ENCODE measurements at places on chromosomes 4 and X. TPM values are rescaled to one million over a fixed set of nuclear protein-coding genes. Genes with fewer than 3 reads are reported as not detected.

DNA sequence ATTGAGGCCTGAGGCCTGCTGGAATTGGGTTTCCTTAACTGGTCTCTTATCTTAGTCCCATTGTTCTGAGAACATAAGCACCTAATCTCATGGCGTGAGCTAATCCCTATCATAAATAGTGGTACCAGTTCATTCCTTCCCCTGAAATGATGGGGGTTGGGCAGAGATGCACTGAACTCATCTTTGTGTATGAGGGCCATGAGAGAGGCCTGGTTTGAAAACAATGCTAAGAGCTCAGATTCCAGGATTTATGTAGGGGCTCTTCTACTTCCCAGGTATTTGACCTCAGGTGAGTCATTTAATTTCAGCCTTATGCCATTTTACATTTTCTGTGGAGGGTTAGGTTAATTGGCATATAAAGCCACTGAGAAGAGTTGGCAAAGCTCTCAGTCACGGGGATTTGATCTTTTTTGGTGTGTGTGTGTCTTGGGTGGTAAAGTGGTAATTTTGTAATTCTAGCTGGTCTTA, 4.4 kb downstream of the RBM3 start:
- no peak for DNase-seq

- peak; percentile 87 for DNase-seq
Measured at GRCh38 chr4:144666539-144667175, 20.7 kb downstream of the HHIP start.

- DNase-seq, result no peak
Measured at GRCh38 chr4:142961866-142962265, 115.8 kb upstream of the INPP4B start.

DNA sequence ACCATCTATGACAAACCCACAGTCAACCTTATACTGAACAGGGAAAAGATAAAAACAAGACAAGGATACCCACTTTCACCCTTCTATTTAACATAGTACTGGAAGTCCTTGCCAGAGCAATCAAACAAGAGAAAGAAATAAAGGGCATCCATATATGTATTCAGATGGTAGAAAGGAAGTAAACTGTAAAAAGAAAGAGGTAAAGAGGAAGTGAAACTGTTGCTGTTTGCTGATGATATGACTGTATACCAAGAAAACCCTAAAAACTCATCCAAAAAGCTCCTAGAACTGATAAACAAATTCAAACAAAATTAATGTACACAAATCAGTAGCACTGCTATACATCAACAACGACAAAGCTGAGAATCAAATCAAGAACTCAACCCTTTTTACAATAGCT, 538.7 kb upstream of the PABPC4L start:
- DNase-seq, result no peak

DNA sequence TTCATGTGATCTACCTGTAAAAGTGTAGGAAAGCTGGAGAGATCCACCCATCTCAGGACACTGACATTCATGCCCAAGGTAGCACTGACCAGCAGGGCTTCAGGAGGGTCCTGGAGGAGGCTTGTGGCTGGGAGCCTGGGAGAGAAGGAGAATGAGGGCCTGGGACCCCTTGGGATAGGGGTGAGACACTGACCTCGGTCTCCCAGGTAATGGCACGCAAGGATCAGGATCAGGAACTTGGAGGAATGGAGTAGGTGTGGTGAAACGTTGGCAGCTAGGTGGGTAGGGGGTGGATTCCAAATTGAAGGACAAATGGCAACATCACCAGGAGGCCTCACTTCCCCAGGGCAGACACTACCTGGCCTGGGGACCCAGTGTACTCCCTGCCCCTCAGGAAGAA, 12.4 kb upstream of the RGS12 start:
- DNase-seq, result no peak

GRCh38 chr4:37818752-37819151, 7.7 kb upstream of the PGM2 start:
- no peak for DNase-seq

- DNase-seq, result peak; percentile 6
Measured at GRCh38 chrX:82677286-82677685, 830.8 kb upstream of the POU3F4 start.

- DNase-seq, result no peak
Measured at GRCh38 chr4:164906368-164906767, 29.4 kb downstream of the APELA start.

GRCh38 chr4:7034262-7035081, 8.7 kb upstream of the TADA2B start:
- DNase-seq, result peak; percentile 24

DNA sequence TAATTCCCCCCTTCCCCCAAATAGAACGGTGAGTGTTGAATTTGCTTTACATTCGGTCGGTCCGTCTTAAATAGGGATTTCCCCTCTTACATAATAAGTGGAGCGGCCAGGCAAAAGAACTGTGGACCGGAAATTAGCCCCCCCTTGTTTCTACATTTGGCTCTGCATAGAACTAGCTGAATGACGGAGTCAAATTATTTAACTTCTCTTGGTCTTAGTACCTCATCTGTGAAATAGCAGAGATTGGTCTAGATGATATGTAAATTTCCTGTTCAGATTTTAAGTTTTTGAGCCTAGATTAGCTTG, 1.3 kb downstream of the SPATA18 start:
- peak; percentile 57 for DNase-seq

DNA sequence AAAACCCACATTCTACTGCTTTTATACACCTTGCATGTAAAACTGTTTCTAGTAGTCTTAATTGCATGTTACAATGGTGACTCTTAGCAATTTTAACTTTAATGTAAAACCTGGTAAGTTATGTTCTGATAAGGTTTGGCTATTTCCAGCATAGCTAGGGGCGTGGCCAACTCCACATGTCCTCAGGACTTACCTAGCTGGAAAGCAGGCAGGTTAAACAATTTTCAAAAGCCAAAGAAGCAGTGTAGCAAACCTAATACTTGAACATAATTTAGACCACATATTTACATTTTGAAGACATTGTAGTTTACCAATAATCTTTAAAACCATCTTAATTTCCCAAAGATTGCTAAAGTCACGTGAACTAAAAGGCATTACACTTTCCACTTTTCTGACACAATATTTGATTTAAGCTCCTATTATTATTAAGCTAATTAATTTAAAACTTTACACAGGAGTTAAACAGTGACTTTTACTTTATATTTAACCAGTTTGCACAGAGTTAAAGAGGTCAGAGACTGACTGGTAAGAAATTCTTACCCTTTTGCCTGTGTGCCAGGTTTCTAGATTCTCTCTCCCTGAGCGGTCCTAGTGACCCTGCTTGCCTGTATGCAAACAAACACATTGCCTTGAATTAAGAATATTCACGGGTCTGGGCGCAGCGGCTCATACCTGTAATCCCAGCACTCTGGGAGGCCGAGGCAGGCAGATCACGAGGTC, 88.2 kb downstream of the GLUD2 start:
- DNase-seq, result no peak

- DNase-seq, result no peak
Measured at GRCh38 chr4:25638806-25639205, 16.8 kb upstream of the SLC34A2 start.

- no peak for DNase-seq
Measured at GRCh38 chr4:10893395-10893794, 208.8 kb upstream of the CLNK start.

- DNase-seq, result no peak
Measured at GRCh38 chrX:131739823-131740222, 195.9 kb downstream of the OR13H1 start.

GRCh38 chr4:107317611-107318010, 281.5 kb upstream of the DKK2 start:
- DNase-seq, result peak; percentile 45

GRCh38 chrX:119189595-119189994, 46.5 kb upstream of the PGRMC1 start:
- peak; percentile 18 for DNase-seq

- DNase-seq, result no peak
Measured at GRCh38 chr4:186104890-186105646, 564 bp downstream of the FAM149A start.

- no peak for DNase-seq
Measured at GRCh38 chr4:89860971-89861370, 24.0 kb upstream of the SNCA start.

GRCh38 chr4:156388826-156389225, 435.2 kb upstream of the CTSO start:
- DNase-seq, result peak; percentile 54

GRCh38 chrX:96906741-96907140, 23.0 kb downstream of the RPA4 start:
- peak; percentile 34 for DNase-seq

- no peak for DNase-seq
Measured at GRCh38 chr4:148341980-148342800, 100.0 kb downstream of the NR3C2 start.

GRCh38 chrX:34638116-34638515, 19.0 kb downstream of the TMEM47 start:
- peak; percentile 68 for DNase-seq

DNA sequence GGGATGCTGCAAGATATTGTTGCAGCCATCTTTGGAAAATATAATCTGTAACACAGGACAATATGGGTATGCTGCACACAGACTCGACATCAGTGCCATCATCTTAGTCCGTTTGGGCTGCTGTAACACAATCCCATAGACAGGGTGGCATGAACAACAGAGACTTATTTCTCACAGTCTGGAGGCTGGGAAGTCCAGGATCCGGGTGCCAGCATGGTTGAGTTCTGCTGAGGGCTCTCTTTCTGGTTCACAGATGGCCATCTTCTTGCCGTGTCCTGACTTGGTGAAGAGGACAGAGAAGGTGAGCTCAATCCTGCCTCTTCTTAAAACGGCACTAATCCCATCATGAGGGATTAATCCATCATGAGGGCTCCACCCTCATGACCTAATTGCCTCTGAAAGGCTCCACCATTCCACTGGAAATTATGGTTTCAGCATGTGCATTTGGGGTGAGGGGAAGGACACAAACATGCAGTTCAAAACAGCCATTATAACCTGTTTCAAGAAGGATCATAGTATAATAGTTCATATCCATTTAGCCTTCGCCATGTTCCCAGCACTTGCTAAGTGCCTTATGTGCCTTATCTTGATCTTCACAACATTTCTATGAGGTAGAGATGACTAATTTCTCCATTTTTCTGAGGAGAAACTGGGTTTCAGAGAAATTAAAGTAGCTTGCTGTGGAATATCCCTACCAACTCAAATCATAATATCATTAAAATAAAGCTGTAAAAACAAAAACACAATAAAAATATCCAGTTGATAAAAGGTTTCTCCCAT, 27.9 kb upstream of the SPP1 start:
- DNase-seq, result no peak

GRCh38 chrX:18290200-18290599, 64.3 kb downstream of the SCML2 start:
- no peak for DNase-seq

GRCh38 chr4:8437281-8437680, 3.2 kb downstream of the ACOX3 start:
- DNase-seq, result peak; percentile 10

- no peak for DNase-seq
Measured at GRCh38 chr4:168433571-168433970, 46.7 kb downstream of the DDX60L start.

- DNase-seq, result peak; percentile 0
Measured at GRCh38 chrX:92241249-92241648, 462.1 kb downstream of the PCDH11X start.

GRCh38 chr4:41258783-41259182, 2.1 kb downstream of the UCHL1 start:
- peak; percentile 81 for DNase-seq

DNA sequence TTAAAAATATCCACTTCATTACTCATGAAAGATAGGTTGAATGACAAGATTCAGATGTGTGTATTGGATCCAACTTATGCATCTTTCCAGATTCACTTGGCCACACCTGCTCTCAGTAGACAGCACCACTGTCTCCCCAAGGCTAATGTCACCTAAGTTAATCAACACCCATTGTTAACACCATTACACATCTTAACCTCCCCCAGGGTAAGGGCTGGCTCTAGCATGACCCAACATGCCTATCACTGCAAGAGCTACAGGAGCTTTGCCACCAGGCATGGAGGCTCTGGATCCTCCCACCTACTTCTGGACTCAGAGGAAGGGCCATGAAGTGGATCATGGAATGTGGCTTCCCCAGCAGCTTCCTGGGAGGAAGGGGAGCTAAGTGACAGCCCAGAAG, 32.8 kb upstream of the LSM6 start:
- DNase-seq, result no peak

GRCh38 chrX:108032944-108033343, 11.9 kb upstream of the VSIG1 start:
- no peak for DNase-seq

DNA sequence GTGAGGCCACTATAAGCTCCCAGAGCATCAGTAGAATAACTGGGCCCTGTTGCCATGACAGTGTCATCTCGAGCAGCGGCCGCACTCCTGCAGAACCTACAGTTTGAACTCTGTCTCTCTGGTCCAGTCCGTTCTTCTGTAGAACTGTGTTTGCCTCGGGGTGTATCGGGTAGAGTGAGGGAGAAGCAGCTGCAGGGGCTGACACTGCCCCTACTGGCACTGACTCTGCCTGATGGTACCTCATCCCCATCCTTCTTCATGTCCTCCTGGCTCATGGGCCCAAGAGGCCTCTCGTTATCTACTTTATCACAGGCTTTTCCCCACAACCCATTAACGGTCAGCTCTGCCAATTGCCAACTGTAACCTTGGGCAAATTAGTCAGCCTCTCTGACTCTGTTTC, 96.5 kb downstream of the NPNT start:
- DNase-seq, result no peak

GRCh38 chrX:51336584-51336983, 4.0 kb downstream of the NUDT10 start:
- peak; percentile 37 for DNase-seq

C1QTNF7 gene
- 1.5 TPM for total RNA-seq

CD99L2 gene
- 36.2 TPM for total RNA-seq

NR3C2 gene
- 7.4 TPM for total RNA-seq

ABCG2 gene
- total RNA-seq, result 1.3 TPM

CFAP99 gene
- total RNA-seq, result not detected

BCAP31 gene
- 94.8 TPM for total RNA-seq

GAB1 gene
- total RNA-seq, result 10.6 TPM

GAGE12J gene
- total RNA-seq, result not detected

MAGEB10 gene
- not detected for total RNA-seq

SPIN2A gene
- total RNA-seq, result 0.50 TPM

ARSD gene
- total RNA-seq, result 30.7 TPM

NRK gene
- total RNA-seq, result 0.77 TPM

ENPEP gene
- total RNA-seq, result 0.51 TPM

HMGN5 gene
- total RNA-seq, result 1.7 TPM
